ENCODE measurements at places on chromosomes 6 and 20.

DNA sequence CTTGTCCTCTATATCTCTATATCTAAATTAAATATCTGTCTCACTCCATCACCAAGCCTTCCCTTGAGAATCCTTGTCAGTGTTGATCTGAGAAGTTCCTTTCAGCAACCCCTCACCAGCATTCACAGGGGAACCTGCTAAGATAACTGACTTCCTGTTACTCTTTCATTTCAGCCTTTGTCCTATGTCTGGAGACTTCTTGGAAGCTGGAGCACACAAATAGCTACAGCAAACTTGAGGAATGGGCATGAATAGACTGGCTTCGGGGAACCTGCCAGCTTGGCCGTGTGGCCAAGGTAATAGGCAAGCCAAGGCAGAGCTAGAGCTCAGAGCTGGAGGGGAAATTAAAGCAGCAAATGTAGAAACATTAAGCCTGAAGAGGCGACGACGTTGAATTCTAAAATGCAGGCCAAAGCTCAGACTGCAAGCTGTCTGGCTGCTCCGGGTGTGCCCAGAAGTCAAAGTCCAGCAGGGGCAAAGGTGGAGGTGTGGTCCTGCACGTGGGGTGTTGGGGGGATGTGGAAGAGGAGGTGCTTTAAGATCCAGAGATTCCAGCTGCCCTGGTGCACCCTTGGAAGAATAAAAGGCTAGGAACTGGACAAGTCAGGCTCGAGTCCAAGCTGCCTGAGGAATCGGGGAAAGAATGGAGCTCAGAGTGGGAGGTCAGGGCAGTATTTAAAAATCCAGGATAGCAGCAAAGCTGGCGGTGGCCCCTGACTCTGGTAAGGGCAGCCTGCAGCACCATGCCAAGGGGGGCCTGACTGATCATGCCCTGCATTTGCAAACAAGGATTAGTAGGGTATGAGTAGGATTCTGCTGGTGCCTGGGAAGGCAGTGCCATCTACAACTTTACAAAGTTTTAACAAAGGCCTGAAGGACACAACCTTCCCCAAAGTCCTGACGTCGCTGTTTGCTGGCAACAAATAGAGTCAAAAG is 185.0 kb upstream of the SGK1 start:
- peak; percentile 35 for DNase-seq

DNA sequence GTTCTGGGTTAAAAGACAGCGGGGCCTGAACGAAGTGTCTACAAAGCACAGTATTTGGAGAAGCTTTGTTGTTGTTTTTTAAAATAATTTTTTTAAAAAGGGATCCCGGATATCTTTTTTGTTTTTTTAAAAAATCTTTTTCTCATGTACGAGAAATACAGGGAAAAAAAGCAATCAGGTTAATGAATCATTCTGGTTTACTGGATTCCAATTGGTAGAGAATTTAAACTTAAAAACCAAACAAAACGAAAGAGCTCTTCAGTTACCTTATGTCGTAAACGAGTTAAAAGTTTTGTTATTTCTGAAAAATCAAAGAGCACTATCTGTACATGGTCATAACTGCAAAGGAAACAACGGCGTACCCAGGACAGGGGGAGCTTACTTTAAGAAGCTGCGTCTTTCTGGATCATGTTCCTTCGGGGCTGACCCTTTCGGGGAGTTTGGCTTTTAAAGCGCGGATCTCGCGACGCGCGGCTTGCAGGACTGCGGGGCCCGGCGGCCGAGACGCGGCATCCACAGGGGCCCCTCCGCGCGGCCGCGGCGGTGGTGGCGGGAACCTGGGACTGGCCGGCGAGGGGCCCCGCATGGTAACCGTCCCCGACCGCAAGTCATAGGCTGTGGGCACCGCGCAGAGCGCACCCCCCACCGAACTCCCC is 927 bp downstream of the IL20RA start:
- DNase-seq, result no peak

- no peak for DNase-seq
Measured at GRCh38 chr20:62925420-62926228, 681 bp downstream of the DIDO1 start.

DNA sequence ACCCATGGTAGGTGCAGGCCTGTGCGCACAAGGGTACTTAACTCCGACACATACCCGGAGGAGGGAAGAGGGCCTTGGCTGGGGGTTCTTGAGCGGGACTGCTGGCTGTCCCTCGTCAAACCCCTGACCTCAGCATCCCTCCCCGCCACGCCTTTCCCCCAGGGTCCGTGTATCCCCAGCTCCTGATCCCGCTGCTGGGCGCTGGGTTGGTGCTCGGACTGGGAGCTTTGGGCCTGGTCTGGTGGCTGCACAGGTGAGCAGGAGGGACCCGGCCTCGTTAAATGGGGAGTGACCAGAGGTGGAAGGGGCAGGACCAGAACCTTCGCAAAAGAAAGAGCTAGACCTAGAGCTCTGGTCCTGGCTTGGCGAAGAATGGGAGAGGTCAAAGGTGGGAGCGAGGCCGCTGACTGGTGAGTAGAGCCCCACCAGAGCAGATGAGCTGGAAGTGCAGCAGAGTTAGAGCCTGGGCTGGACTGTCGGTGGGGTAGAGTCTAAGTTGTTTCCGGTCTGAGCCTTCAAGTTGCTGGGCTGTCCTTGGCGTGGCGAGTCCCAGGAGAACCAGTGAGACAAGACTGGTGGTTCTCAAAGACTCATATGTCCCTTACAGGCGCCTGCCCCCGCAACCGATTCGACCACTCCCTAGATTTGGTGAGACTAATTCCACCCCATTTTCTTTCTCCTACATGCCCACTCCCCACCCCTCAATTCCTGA is 963 bp downstream of the MPIG6B start:
- DNase-seq, result no peak

GRCh38 chr6:143970456-143971218 is 37.4 kb downstream of the PLAGL1 start:
- no peak for DNase-seq

- DNase-seq, result no peak
Measured at GRCh38 chr20:3173610-3174441, 477 bp upstream of the LZTS3 start.

DNA sequence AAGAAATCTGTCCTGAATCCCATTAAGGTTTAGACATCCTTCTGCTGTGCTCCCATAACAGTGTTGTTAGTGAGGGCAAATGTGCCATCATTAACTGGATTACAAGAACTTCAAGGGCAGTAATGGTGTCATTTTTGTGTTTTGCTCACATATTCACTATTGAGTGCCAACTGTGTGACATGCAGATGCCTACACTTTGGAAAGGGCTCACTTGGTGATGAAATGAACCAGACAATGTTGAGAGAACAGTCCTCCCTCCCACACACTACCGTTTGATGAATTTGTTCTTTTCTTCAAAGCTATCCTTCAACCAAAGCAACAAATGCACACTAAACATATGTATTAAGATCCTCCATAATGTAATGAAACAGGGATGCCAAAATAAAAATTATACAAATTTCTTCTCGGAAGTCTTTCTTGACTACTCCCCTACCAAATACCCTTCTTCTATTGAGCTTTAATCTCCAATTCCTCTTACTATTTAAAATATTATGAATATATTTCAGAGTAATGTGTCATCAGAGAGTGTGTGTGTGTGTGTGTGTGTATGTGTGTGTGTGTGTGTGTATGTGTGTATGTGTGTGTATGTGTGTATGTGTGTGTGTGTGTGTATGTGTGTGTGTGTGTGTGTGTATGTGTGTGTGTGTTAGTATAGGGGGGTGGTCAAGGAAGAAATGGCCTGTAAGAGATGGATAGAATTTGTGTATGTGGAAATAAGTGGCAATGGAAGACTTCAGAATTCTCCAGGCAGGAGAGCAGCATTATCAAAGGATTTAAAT is 92.3 kb upstream of the ENPP5 start:
- no peak for DNase-seq

DNA sequence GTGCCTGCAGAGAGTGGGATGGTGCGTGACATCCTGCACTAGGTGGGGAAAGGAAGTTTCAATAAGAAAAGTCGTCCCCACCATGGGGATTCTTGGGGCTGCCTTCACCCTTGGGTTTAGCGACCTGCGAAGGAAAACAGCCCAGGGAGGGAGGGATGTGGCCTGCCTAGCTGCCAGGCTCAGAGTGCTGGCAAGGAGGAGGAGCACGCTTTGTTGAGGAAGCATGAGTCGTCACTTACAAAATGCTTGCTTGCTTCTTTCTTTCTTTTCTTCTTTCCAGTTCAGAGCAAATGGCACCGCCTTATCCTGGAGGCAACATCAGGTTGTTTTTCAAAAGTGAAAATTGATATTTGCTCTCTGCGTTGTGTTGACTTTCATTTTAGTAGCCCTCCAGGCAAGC is 123.2 kb downstream of the TFAP2C start:
- DNase-seq, result no peak

- DNase-seq, result no peak
Measured at GRCh38 chr6:138377844-138378243, at the start of gene SMIM28. TSS of gene SMIM28 (plus strand) at chr6:138377905. CDS start at chr6:138378073, 168 bp downstream.

GRCh38 chr6:167805349-167806060 is 21.2 kb upstream of the AFDN start:
- DNase-seq, result no peak

DNA sequence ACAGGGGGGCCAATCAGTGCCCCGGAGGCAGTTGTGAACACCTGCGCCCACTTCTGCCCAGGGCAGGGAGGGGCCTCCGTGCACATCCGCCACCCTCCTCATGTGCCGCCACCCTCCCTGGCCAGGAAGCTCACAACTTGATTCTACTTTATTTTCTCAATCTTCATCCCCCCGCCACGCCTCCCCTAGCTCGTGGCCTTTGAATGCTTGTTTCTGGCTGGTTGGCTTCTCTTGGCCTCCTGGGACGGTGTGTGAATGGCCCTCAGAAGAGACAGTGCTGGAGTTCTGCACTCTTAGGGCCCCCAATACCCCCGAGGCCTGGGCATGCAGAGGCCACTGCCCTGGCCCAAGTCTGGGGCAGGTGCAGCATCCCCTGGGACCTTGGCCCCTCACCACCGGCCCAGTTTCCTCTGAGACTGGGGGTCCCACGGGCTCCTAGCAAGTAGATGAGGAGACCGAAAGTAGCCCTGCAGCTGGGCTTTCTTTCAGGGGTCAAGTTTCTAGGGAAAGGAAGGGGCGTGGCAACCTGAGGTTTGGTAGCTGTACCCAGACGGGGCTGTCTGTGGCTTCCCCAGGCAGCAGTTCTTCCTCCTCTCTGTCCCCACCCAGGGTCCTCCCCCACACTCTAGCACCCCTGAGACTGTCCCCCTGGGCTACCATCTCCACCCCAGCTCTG is 1.3 kb downstream of the RGS19 start:
- no peak for DNase-seq

GRCh38 chr6:107699254-107699653 is 124.9 kb downstream of the SCML4 start:
- DNase-seq, result no peak
